ENCODE measurements at places on chromosomes 5 and 9.

DNA sequence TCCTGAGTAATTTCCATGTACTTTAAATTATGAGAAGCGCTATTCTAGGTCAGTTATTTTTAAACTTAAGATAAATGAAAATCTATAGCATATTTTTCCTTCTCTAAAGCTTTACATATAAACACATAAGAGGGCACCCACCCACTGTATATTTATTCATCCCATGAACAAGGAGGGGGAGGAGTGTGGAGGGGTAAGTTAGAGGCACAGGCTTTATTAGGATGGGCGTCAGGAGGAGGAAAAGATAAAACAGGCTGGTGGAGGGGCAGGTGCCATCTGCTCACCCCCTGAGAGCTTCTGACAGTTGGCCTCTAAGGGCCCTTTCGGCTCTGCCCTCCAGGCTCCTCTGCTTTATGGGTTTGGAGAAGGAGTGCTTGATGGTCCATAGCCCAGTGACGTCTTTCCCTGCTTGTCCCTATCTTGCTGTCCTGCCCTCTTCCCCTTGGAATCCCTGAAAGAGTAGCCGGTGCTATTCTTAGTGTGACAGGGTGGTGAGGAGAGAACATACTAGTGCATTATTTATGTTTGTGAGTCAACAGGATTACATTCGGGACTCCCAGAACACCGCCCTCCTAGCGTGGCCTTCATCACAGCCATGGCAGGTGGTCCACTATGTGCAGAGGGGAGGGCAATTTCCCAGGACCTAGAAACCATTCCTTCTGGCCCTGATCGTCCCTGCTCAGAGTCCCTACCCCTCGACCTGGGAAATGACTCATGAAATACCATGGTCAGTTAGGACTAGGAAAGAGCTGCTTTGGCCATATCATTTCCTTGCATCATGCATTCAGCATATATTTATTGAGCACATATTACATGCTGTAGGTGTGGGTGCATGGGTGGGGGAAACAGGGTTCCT, 7.9 kb upstream of the SYNPO start:
- DNase-seq: no peak

GRCh38 chr5:88384886-88385285, 116.2 kb upstream of the TMEM161B start:
- no peak for DNase-seq

- no peak for DNase-seq
These were observed 149.5 kb downstream of the FANCC start for GRCh38 chr9:95167998-95168397.

- DNase-seq: no peak
These were observed 7.3 kb upstream of the RHOBTB3 start for GRCh38 chr5:95723632-95724369.

DNA sequence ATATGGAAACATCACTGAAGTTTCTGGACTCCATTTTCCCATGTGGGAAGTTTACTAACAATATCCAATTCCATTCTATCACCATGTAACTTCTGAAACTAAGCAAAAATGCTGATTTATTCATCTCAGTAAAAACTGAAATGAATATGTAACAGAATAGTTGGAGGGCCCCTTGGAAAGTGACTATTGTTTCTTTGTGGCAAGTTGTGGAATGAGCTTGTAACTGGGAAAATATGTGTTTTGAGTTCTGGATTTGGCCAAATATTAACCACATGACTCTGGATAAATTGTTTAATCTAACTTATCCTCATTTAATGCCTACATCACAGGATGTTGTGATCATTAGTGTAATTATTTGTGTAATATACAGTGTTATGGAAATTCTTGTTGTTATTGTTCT, 619.3 kb downstream of the TLE4 start:
- no peak for DNase-seq

- DNase-seq: no peak
These were observed 210.5 kb downstream of the PJA2 start for GRCh38 chr5:109199289-109199688.

DNA sequence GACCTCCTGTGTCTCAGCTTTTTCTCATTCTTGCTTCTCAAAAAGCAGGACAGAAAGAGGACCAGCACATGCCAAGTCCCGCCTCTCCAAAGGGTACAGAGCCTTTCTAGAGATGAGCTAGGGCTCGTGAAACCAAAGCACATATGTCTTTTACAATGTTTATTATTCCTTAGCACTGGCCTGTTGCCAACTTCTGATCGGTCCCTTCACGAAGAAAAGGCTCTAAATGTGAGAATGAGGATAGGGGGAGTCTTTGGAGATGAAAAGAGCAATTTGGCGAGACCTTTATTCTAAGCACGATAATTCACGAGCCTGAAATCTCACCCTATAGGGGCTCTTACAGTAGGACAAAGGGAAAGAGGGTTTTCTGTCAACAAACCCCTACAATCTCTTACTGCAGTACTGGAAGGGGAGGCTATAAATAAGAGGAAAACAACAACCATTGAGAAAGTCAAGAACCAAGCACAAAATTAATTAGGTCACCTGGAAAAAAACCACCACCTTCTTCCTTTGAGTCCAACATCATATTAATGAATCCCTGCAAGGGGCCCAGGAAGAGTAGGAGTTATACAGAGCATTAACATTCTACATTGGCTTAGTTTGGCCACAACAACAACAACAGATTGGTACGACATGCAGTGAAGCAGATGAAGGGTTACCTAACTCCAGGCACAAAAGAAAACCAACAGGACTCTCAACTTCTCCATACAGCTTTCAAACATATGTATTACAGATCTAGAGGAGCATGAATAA, 309.5 kb downstream of the PDE4D start:
- DNase-seq: peak; percentile 63

DNA sequence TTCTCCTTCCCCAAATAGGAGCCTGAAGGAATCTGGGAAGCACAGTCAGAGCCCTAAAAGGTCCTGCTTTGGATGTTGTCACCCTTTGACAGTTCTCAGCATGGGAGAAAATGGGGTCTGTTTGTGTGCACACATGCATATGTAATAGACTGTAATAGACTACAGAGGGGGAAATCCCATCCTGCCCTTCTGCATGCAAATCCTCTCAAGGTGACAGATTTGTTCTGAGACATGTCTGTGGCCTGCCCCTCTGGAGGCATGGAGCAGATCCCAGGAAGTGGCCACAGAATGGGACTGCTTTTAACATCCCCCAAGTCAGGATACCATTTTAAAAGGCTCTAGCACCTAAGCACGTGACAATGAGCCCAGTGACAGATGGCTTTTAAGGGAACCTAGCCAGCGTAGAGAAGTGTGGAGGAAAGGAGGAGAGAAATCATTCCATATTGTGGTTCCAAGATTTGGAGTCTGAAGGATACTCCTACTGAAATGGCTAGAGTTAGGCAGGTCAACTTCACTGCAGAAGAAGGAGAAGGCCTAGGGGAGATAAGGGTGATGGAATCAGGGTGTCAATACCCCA, 483.5 kb downstream of the SPOCK1 start:
- no peak for DNase-seq

DNA sequence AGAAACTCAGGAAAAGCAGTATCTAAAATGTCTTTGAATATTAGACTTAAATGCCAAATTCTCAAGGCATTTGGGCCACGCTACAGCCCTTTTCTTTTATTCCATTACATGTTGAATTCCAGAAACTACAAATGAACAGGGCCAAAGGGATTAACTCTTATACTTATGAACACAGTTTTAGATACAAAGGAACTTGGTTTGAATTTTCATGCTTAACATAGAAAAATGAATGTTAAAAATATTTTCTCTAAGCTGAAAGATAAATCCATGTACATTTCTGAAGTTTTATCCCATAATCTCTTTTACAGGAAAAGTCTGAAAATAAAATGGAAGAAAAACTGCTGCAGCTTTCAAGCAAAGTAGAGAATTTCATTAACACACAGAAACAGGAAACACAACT, 56.8 kb downstream of the FAM81B start:
- no peak for DNase-seq

DNA sequence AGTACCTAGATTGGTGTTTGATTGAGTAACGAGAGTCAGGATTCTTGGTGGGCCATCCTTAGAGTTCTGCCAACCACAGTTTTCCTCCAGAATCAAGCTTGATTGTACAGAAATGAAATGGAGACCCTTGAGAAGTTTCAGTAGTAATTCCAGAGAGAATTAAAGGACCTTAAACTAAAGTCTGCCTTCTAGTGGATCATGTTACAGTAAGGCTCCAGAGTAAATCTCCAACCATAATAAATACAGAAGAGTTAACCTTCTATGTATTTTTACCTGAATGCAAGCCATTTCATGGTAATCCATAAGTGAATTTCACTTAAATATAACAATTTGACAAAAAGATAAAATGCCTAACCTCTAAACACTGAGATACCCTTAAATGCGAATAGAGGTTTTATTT, 53.0 kb upstream of the CNTLN start:
- no peak for DNase-seq

DNA sequence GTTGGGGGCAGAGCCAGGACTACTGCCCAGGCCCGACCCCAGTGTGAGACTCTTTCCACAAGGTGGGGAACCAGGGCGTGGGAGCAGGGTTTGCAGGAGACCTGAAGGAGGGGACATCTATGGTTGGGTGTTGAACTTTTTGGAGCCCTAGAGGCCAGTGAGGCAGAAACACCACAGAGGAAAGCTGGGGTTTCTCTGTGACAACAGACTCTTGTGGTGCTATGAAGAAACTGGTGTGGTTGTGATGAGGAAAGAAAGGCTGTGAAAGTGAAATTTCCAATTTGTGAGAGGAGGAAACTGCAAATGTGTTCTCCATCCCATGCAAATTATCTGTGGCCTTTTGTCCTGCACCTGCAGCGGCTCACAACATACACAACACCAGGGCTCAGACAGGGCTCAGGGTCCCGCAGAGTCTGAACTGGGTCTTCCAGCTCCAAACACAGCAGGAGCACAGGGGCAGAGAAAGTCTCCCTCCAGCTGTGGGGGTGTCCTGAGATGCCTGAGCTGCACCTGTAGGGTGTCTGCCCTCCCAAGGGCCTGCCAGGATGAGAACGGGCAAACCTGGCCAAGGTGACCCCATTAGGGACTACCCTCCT, 51.4 kb upstream of the GRHPR start:
- no peak for DNase-seq

DNA sequence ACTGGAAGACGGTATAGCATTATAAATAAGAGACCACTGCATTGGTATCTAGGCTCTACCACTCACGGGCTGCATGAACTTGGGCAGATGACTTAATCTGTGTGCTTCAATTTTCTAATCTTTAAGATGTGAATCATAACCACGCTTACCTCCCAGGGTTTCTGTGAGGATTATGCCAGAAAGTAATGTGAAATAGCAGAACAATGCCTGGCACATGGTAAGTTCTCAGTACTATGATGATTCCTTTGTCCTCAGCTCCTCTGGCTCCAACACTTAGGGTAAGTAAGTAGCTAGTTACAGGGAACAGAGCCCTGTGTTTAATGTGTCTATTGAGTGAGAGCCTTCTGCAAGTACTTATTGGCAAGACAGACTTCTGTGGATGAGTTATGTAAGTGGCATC, 31.1 kb downstream of the POU4F3 start:
- DNase-seq: no peak
